ENCODE measurements at places on chromosomes 1 and 21. TPM values are rescaled to one million over a fixed set of nuclear protein-coding genes. Genes with fewer than 3 reads are reported as not detected.

NDUFS2 gene
- 143 TPM for total RNA-seq

DNAH14 gene
- total RNA-seq: 37.5 TPM

UQCRHL gene
- 2.9 TPM for total RNA-seq

OR10K1 gene
- not detected for total RNA-seq

OR14K1 gene
- total RNA-seq: not detected

RNU1-3 gene
- under 0.01 TPM for total RNA-seq

KRTAP6-2 gene
- total RNA-seq: not detected

Data from frontal cortex (tissue), 4 donors.